AML-193 (cell line): ENCODE measurements at places on chromosomes 12 and 14.

DNA sequence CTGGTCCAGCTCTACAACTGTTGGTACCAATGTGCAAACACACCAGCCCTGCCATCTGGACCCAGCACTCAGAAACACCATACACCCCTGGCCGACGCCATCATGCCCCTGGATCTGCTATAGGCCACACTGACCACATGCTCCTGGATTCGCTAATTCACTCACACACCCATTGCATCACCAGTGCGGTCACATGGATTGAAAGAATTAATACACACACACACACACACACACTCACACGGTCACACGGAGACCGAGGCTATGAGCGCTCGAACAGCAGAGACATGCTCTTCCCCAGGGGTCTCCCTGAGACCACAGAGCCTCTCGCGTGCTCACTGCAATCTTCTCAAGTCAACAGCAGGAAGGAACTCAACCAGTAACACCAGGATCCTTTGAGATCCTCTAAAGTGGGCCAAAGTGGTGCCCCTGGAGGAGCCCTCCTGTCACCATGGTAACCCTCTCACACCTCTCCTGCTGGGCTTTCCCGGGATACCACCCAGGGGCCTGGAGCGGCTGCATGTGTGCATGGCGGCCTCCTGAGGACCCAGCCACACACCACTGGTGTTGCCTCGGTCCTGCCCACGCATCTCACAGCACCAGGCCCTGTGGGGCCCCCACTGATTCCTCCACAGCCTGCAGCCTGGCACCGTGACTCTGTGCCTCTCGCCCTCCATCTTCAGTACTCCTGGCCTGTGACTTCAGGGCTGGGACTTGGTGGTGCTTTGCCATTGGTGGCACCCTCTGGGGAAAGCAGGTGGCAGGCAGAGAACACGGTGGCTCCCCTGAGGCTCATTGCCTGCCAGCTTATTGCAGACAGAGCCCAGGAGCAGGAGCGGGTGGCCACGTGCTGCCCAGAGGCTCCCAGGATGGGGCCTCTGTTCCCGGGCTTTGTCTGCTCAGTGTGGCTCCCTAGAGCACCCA lies 15.1 kb downstream of the LRTM2 start:
- DNase-seq, result no peak

GRCh38 chr12:122836027-122836921 lies 1.0 kb downstream of the HIP1R start:
- peak; percentile 41 for DNase-seq

DNA sequence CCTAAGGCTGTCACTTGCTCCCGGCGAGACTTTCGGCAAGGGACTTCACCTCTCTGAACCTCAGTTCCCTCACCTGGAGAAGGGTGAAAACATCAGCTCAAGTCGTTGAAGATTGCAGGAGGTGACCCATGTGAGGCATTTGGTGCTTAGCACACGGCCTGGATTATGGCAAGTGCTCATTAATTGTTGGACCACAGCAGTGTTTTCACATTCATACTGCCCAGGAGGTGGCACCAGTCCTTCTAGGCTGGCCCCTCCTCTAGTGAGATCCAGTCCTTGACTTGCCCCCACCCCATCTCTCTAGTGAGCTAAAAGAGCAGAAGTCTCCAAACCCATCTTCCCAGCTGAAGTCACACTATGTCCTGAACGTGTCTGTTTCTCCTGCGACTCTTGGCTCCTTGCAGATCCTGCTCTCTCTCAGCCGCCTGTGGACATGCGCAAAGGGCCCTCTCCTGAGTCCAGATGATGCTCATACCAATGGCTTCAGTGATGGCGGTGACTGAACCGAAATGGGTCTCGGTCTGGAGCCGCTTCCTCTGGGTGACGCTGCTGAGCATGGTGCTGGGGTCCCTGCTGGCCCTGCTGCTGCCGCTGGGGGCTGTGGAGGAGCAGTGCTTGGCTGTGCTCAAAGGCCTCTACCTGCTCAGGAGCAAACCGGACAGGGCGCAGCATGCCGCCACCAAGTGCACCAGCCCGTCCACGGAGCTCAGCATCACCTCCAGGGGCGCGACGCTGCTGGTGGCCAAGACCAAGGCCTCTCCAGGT lies 1.6 kb downstream of the FICD start:
- DNase-seq, result peak; percentile 2

DNA sequence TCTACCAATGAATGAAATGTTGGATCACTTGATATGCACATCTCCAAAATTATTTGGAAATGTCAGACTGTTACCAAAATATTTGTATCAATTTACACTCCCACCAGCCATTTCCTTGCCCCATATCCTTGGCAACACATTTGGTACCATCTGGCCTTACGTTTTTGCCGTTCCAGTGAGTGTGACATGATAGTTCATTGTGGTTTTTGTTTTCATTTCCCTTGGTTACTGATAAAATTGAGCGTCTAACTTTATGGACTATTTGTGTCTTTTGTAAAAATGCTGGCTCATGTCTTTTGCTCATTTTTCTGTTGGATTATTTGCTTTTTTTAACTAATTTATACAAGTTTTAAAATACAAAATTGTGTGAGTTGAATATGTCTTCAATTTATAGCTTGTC lies 11.0 kb downstream of the KLHDC1 start:
- DNase-seq, result no peak

DNA sequence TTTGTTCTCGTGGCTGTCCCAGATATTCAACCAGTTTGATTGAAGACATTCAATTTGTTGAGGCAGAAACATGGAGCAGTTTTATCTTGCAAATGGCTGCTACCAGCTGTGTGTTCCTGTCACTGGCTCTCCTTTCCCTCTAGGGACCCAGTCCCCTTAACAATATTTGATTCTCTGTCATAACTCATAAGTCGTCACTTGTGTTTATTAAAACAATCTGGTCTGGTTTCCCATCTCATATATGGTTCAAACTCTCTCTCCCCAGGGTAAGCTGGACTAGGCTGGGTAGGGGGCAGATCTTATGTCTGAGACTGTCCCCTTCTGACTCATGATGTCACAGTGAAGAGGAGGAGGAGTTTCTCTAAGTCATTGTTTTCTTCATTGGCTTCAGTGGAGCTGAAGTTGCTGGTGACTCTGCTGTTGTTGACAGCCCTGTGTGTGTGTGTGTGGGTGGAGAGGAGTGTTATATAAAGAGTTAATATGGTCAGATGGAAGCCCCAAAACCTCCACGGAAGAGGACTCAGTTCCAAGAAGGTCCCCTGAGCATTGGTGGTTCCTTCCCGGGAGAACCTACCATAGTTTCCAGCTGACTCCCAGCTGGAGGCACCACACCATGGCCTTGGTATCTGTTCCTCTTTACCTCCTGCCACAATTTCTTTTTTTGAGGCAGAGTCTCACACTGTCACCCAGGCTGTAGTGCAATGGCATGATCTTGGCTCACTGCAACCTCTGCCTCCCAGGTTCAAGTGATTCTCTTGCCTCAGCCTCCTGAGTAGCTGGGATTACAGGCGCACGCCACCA lies 16.1 kb upstream of the GNG2 start:
- no peak for DNase-seq
